ENCODE measurements at places on chromosomes 1 and 21.
A peak's percentile ranks its signal among the peaks of the same experiment; 100 is the strongest.

GRCh38 chr1:34075576-34075975 lies 89.5 kb downstream of the CSMD2 start:
- no peak for DNase-seq

DNA sequence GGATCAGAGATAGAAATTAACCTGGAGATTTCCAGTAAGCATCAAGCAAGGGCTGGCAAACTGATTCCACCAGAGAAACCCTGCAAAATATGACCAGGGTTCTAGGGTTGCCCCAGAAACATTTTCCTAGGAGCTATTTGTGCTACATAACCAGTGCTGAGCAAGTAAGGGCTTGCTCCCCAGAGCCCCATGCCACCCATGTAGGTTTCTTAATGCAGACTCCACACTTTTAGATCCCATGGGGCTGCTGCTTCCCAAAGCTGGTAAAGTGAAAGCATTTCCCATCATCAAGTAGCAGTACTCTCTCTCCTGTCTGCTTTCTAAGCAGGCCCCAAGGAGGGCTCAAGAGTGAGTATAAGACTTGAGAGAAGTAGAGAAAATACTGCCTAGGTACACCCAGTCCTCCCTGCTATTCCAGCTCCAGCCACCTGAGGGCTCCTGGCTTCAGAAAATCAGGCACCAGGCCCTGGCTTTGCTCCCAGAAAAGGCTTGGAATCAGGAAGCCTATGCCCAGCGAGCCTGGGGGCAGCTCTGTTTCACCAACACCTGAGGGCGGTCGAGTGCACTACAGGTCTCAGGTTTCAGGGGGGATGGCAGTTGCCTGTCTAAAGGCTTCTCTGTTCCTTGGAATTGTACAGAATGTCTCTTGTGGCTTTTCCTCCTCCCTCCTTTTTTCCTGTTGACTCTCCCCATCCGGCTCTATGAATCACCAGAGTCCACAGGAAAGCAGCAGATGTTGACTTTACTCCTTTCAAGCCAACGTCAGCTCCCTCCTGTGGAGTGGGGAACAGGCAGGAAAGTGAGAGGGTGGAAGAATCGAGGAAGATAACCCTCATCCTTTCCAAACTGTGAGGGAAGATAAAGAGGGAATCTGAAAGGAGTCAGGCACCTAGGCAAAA lies 6.2 kb upstream of the ANKRD35 start:
- DNase-seq = peak; percentile 93

GRCh38 chr1:21614419-21615115 lies 54.6 kb downstream of the RAP1GAP start:
- DNase-seq = no peak

DNA sequence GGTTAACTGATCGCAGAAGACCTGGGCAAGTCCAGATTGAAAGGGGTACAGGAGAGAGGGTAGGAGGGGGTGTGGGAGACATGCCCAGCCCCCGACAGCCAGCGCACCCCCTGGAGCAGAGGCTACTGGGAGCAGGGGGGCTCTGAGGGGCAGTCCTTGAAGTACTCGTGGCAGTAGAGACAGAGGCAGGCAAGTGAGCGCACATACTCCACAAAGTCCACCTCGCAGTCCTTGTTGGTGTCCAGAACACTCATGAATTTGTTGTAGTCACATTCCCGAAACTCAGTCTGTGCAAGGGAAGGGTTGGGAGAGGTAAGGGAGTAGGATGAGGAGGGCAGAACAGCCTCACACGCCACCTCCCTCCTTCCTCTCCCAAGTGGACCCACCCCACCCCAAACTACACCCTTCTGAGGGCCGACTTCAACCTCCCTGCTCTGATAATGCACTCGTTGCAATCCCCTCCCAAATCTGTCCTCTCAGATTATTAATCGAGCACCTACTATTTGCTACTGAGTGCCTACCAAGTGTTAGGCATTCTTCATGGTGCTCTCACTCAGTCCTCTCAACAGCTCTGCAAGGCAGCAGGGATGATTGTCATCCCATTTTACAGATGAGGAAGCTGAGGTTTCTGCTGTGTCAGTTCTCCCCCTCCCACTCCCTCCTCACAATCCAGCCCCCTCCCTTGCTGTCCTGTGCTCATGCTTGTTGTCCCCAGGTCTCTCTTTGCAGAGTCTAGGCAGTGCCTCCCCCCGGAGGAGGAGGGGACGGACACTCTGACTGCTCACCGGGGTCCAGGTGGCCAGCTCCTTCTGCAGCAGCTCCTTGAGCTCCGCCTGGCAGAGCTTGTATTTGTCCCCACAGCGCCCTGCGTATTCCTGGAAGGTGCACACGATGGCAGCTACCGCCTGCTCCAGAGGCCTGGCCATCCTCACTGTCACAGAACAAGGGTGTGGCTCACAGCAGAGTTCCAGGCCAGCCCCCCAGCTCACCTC lies 1.2 kb downstream of the S100A3 start:
- no peak for DNase-seq

- DNase-seq = no peak
Observed at GRCh38 chr1:211738691-211739301, 63.4 kb upstream of the NEK2 start.

DNA sequence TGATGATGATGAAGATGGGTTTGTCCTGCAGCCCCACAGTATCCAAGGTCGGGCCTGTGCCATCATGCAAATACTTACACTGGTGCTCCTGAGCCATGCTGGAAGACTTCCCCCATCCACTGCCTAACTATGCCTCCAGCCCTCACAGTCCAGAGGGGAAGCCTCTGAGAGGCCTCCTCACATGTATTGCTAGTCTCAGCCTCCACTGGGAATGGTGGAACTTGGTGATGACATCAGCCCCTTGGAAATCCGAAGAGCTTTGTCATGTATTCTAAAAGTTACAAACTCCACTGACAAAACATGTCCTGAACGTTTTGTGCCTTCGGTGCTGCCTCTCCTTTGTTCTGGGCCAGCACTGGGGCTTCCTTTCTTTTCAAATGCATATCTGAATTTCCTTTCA lies 61.1 kb upstream of the DMRTB1 start:
- DNase-seq = no peak

- no peak for DNase-seq
Observed at GRCh38 chr1:198153103-198153502, 3.7 kb upstream of the NEK7 start.

DNA sequence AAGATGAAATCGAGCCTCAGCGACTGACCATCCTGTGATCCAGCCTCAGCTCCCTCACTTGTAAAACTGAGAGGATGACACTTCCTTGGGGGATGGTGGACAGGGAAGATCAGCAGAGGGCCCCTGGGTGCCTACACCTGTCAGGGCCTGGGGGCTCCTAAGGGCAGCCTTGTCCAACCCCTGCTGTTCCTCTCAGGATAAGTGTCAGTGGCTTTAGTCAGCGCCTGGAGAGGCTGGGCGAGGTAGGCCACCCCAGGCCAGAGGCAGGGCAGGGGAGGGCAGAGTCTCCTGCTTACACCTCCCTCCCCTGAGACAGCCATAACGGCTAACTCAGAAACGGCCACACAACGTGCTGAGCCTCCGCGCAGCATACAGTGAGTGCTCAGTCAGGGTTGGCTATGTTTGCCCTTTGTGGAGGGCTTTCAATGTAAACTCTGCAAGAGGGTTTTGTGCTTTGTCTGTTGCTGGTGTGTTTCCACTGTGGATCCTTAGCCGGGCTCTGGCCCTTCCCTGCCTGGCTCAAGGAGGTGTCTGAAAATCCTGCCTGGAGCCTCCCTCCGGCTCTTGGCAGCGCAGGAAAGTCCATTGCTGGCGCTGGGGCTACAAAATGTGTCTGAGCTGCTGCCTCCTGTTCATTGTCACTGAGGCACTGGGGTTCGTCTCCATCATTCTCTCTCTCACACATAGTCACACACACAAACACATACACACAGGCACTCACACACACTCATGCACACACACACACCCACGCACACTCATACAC lies 588.4 kb downstream of the PTPRU start:
- DNase-seq = no peak

DNA sequence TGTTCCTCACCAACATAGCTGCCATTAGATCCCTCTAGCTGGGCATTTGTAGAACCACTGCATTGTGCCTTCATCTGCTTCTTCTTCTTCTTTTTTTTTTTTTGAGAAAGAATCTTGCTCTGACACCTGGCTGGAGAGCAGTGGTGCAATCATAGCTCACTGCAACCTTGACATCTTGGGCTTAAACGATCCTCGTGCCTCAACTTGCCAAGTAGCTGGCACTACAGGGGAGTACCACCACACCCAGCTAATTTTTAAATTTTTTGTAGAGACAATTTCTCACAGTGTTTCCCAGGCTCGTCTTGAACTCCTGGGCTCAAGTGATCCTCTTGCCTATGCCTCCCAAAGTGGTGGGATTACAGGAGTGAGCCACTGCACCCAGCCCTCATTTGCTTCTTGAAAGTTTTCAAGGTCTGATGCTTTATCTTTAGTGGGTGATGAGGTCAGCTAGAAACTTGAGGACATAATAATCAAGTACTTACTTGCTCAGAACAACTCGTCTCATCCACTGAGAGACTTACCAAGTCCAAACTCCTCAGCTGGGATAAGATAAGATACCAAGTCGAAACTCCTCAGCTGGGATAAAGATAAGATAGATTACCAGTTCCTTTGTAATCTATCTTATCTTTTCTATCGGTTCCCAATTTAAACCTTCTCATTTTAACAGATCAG lies 71.5 kb downstream of the MACF1 start:
- DNase-seq = no peak

DNA sequence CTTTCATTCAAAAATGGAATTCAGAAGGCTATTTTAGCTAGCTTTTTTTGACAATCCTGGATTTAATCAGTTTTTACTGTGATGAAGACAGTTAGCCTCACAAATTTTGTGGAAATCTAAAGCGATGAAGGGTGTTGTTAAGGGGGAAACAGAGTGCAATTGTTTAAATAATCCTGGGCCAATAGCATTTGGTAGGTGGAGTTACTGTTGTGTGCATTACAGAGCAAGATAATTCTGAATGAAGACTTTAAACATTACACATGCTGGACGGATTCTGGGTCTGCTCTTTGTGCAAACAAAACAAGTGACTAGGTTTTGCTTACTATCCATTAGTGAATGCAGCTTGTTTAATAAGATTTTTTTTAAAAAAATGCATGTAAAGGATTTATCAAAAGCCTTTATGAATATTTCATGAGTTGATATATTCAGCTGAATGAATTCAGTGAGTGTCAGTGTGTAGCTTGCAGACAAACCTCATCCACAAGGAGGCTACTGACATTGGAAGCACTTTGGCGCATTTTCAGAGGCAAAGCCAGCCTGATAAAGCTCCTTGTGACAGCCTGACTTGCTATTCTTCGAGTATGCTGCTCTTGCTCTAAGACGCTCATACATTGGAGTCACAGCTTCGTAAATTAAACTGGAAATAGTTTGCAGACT lies 199.6 kb downstream of the PDE4B start:
- peak; percentile 85 for DNase-seq

- DNase-seq = no peak
Observed at GRCh38 chr1:71054791-71055190, 7.2 kb upstream of the PTGER3 start.

GRCh38 chr1:43098200-43098599 lies 73.9 kb downstream of the EBNA1BP2 start:
- DNase-seq = no peak

- DNase-seq = no peak
Observed at GRCh38 chr1:241600496-241600901, 39.7 kb downstream of the CHML start.

DNA sequence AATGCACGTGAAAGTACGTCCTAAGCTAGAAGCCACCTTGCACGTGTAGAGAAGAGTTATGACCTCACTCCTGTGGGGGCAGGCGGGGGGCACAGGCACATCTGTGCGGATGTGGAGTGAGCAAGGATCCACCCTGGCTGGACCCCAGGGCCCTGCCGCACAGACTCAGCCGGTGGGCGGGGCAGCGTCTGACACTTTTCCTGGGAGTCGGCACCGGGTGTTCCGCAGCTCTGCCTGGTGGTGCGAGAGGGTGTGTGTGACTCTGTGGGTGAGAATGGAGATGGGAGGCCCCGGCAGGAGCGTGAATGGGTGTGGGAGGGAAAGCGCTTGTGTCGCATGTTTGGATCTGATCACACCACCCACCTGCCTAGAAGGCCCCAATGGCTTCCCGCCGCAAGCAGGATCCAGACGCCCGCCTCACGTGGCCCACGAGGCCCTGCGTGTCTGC lies 29.5 kb downstream of the RAP1GAP start:
- DNase-seq = no peak

GRCh38 chr21:45844181-45844580 lies 137.4 kb upstream of the COL6A1 start:
- no peak for DNase-seq

DNA sequence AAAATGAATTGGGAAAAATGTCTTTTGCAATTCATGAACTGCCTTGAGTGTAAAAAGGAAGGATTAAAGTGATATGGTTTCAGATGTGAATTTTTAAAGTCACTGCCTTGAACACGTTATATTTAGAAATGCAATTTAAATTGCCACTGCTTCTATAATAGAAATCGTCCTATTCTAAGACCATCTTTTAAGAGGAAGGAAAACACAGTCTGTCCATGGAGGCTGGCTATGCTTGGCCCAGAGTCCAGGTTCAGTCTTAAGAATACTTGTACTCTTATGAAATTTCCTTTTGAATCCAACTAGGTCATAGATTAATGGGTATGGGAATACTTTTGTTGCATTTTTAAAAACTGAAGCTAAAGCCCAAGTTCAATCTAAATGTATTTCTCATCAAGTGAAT lies 86.0 kb downstream of the PCNX2 start:
- DNase-seq = no peak

- no peak for DNase-seq
Observed at GRCh38 chr21:46054451-46054881, 43.4 kb upstream of the COL6A2 start.

DNA sequence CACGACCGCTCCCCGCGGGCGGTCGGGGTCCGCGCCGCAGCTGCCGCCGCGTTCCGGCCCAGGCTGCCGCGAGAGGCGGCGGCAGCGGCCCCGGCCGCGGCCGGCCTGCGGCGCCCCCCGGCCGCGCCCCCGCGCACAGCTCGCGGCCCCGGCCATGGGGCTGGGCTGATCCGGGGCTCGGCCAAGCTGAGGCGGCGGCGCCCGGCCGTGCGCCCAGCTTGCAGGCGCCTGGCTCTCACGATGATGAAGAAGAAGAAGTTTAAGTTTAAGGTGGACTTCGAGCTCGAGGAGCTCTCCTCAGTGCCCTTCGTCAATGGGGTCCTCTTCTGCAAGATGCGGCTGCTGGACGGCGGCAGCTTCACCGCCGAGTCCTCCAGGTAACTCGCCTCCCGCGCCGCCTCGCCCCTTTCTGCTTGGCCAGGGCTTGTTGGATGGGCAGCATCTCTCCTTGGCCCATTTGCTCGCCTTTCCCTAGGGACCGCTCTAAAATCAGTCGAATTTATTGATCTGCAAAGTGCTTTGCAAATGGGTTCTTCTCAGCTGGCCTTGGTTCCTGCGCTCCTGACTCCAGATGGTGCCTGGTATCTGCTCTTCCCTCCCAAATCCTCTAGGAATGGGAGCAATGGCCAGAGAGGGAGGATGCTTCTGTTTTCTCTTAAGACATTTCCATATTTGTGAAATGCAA lies 431 bp downstream of the EEIG2 start:
- no peak for DNase-seq

- no peak for DNase-seq
Observed at GRCh38 chr1:171794085-171794484, 12.6 kb downstream of the METTL13 start.

Data from midbrain (tissue), 1 donor.